ENCODE measurements at places on chromosomes 7 and 10. TPM values are rescaled to one million over a fixed set of nuclear protein-coding genes. Genes with fewer than 3 reads are reported as not detected.

Gene PDE1C
- total RNA-seq = not detected

Gene FGFR2
- total RNA-seq = 0.90 TPM

Gene KCP
- total RNA-seq = 0.55 TPM

Gene SLC39A12
- total RNA-seq = not detected

Gene PDAP1
- total RNA-seq = 67.0 TPM

Gene PTPRN2
- 1.7 TPM for total RNA-seq

Gene NANOS1
- total RNA-seq = 0.49 TPM

Gene CHST3
- not detected for total RNA-seq

Gene LMBR1
- 73.9 TPM for total RNA-seq

Gene GPR22
- not detected for total RNA-seq

Gene MEST
- total RNA-seq = 2.8 TPM

Gene CYP3A7
- not detected for total RNA-seq

Gene STOX1
- 0.35 TPM for total RNA-seq

Gene IDI2
- not detected for total RNA-seq

Gene ACSL5
- 51.8 TPM for total RNA-seq

Gene MYH16
- total RNA-seq = not detected

Gene RHOBTB1
- total RNA-seq = not detected

Gene EBF3
- not detected for total RNA-seq

Gene WDFY4
- total RNA-seq = 1.00 TPM

Gene CTNNA3
- total RNA-seq = not detected

Gene CHN2
- 7.6 TPM for total RNA-seq

Gene RAMP3
- total RNA-seq = not detected

Gene EVX1
- not detected for total RNA-seq

Data from CD4-positive, alpha-beta memory T cell (primary cell).